Forelimb muscle (tissue), 1 donor: ENCODE measurements at places on chromosomes 7 and 10. TPM values are rescaled to one million over a fixed set of nuclear protein-coding genes. Genes with fewer than 3 reads are reported as not detected.

The HYAL4 gene
- 0.05 TPM for polyA plus RNA-seq

The XRCC2 gene
- polyA plus RNA-seq: 3.5 TPM

The CALHM1 gene
- 0.04 TPM for polyA plus RNA-seq

- no peak for DNase-seq
Observed at GRCh38 chr10:125060826-125061556, 99.4 kb downstream of the CTBP2 start.

DNA sequence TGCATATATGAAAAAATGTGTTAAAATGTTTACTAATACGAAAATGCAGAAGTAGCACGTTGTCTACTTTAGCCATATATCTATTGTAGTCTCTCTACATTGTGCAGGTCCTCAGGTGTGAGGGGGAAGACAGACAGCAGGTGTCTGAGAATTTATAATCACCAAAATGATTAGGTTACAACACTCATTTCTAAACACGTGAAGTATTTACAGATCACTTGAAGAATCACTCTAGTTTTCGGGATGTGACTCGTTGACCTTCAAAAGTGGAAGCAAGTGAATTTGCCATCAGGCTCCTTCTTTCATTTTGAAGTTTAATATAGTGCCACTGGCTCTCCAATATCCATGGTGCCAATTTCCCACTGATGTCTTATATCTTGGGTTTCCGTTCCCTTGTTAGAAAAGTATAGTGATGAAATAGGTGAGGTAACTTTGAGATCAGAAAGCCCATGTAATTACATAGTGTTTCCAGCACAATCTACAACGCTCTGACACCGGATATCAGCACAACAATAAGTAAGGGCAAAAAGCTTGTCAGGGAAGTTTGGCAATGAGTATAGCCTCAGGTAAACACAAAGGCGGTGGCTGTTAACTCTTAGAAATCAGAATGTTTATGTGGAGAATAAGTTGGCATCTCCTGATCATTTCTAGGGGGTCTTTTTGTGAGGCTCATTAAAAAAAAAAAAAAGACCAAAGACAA lies 57.5 kb upstream of the SP4 start:
- DNase-seq: no peak
